ENCODE measurements at places on chromosomes 11 and 22.

GRCh38 chr22:39080052-39080762, 3.1 kb downstream of the APOBEC3G start:
- DNase-seq, result no peak

- DNase-seq, result no peak
These were observed 306.4 kb downstream of the KIRREL3 start for GRCh38 chr11:126694065-126694625.

DNA sequence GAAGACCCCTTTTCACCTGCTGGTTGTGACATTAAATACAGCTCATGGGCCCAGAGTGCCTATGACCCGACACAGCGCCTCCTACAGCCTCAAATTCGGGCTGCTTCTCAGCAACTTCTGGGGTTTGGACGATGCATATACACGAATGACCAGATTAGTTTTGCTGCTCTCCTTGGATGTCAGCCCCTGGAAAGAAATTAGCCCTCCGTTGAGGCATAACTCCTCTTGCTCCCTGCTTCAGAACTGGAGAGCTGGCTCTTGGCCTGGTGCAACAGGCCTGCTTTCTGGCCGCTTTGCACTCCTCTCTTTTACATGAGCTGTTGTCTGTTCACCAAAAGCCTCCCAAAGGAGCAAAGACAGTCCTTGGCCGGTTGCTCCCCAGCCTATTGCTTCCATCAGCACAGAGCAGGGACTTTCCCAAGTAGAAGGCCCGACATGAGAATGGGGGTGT, 3.3 kb downstream of the TECTA start:
- no peak for DNase-seq

DNA sequence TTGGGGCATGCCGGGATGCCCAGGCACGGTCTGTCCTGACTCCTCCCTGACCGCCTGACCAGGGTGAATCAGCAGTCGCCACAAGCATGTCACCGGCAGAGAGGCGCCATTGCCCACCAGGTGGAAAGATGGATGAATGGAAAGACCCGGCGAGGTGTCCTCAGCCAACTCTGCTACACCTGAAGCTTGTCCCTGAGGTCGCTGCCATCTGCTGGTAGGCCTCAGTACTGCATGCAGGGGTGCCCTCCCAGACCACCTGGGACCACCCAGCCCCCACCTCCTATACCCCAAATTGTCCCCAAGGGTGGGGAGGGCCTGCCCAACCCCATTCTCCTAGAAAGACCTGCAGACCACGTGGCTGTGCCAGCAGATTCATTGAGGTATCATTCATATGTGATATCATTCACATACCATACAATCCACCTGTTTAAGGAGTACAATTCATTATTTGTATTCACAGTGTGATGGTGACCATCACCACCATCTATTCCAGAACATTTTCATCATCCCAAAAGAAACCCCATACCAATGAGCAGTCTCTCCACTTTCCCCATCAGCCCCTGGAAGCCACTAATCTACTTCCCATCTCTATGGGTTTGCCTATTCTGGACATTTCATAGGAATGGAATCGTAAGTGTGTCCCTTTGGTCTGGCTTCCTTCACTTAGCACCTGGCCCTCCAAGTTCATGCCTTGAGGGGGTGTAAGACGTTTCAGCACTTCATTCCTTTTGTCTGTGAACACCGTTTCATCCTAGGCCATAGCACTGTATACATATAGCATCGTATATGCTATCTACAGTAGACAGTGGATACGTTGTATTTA, 17.5 kb downstream of the FGF3 start:
- DNase-seq, result no peak

- DNase-seq, result no peak
These were observed 50.0 kb downstream of the DNAJC24 start for GRCh38 chr11:31419669-31420068.

DNA sequence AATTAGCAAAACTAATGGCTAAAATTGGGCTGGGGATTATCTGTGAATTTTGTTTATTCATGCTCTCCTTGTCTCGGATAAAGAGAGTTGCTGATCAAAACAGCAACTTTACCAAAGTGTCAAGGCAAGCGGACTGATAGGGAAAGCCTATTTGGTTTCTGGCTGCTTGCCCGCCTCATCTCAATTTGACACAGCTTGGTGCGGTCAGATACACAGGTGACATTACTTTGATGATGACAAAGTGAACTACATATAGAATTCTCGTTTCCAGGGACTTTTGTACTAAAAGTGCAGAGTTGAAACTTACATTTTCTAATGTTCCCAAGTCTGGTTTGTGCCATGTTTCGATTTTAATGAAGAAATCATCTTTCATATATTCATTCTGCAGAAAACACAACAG, 22.8 kb downstream of the PITPNB start:
- no peak for DNase-seq

DNA sequence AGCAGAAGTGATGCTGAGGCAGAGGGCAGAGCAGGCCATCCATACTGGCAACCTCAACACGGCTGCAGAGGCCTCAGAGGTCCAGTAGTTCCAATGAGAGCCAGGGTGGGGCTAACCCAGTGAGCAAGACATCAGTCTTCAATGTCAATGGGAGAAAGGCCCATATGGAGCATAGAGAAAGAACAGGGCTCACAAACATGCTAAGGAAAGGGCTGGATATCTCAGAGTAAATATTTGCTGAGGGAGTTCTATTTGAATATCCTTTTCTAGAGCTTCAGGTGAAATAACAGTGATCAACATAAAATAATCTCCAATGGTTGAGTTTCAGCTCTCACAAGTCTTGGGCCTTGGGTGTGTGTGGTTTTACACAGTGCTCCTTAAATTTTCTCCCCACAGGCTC, 50.8 kb upstream of the CCDC90B start:
- no peak for DNase-seq

DNA sequence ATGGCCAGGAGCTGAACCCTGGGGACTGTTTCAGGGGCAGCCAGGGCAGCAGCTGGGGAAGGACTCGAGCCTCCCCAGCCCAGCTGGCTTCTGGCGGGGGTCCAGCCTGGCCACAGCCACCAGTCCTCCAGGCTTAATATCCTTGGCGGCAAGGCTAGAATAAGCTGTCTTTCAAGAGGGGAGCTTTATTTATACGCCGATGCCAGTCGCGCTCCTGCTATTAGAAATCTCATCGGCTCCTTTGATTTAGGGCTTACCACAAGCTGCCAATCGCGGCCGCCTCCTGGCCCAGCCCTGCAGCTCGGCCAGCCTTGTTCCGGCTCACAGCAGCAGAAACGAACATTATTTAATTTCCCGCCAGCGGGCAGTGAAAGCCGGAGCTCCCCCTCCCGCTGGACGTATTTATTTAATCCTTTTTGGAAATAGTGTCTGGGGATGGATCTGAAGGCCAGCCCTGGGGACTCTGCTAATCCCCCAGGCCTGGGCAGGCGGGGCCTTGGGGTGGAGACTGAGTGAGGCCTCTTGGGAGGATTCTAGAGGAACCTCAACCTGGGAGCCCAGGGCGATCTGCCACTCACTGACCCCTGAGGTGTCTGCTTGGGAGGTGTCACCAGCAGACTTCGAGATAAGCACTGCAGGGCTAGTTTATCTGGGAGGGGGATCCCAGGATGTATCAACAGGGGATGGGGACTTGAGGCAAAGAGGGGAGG, 363.1 kb downstream of the MN1 start:
- no peak for DNase-seq

GRCh38 chr22:31155422-31155821, 4.6 kb upstream of the RNF185 start:
- no peak for DNase-seq

DNA sequence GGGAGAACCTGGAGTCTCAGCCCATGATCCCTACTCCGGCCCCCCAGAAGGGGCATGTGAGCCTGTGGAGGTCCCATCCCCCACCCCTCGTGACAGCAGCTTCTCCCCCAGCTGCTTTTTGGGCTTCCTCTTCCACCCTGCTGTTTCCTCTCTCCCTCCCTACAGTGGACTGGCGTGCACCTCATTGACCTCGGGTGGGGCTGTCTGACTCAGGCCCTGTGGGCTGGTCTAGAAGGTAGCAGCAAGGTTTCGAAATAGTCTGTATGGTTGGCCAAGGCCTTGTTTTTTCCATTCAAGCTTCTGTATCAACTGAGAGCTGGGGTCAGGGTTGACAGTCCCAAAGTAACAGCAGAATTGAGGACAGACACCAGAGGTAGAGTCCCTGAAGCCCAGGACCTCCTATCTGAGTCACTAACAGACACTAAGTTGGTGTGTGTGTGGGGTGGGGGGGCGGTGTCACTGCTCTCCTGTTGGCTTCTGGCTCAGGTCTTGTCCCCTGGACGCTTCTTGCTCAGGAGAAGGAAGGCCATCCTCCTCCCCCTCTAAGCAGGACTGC, 7.7 kb downstream of the SLC37A2 start:
- peak; percentile 72 for DNase-seq

DNA sequence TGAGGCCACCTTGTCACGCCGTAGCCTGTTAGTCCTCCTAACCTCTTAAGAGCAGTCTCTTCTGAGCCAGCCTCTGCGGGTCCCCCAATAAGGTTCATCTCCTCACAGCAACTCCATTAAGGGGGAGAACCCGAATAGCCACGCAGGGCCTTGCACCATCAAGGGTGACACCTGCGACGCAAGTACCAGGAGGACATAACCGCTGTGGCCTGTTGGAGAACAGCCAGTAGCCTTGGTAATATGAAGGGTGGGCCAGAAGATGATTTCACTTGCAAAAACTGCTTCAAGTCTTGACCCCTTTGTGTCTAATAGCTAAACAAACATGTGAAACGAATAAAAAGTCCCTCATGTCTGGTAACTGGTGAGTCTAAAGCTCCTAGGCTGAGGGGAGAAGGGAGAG, 14.8 kb downstream of the ARFGAP2 start:
- no peak for DNase-seq

DNA sequence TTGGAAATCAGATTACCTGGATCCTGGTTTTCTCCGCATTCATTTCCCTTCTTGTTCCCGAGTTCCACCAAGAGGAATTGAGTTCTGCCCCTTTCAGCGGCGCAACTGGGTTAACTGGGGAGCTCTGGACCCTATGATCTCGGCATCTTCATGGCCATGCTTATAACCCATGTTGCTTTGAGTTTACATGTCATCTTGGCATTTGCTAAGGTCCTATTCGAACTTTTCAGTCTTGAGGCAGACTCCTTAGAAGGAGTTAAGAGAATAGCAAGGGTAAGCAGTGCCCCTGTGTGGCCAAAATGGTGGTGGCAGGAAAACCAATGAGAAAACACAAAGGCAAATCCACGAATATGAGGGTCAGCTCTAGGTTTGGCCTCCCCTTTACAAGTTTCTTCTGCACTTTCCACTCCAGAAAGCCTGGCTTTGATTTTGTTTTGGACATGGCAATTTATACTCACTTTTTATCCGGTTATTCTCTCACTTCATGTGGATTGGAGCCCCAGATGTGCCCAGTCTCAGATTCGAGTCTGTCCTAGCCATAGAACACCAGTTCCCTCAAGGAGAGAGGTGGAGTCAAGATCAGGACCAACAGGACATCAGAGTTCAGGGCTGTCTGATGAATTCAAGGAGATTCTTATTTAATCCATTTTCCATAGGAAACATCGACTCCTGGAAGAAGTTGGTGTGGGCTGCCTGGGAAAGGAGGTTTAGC, 55.3 kb upstream of the FBXO3 start:
- DNase-seq, result no peak

GRCh38 chr22:22735695-22736611, 91.5 kb downstream of the GGTLC2 start:
- no peak for DNase-seq

DNA sequence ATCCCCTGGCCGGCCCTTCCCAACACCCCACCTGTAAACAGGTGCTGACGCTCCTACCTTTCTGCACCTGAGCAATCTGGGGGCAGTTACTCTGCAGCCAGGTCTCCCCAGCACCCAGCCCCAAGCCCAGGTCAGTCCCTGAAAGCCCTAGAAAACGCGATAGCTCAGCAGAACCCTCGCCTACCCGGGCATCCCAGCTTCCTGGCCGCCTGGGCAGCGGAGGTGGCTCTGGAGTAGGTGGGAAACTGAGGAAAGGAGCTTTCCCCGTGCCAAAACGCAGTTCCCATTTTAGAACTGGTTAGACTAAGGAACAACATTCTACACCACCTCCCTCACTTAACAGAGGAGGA, 445 bp downstream of the SYTL2 start:
- DNase-seq, result no peak

- no peak for DNase-seq
These were observed 64.7 kb downstream of the ELFN2 start for GRCh38 chr22:37362621-37363020.

DNA sequence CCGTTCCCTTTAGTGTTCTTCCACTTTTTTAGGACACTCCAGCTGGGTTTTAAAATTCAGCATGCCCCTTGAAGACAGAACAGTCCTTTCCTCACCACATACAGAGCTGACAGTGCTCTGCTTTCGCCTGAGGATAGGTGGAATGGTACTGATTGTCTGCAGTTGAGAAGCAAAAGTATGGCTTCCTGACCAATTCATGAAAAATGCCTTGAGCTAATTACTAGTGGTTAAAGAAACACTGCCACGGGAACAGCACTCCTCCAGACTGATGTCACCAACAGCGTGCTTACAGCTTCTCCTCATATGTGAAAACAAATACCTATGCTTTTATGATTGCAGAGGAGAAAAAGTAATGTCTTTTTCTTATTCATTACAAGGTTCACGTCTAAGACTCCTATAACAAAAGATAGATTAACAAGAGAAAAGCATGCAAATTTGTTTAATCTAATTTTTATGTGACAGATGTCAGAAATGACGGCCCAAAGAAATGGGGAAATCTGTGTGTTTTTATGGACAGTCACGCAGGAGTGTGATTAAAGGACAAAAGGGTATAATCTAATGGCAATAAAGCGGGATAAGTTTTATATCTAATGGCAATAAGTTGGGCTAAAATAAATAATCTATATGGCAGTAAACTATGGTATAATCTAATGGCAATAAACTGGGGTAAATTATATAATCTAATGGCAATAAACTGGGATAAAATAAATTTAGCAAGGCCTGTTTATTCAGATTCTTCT, 123.4 kb upstream of the ARHGAP42 start:
- DNase-seq, result no peak

DNA sequence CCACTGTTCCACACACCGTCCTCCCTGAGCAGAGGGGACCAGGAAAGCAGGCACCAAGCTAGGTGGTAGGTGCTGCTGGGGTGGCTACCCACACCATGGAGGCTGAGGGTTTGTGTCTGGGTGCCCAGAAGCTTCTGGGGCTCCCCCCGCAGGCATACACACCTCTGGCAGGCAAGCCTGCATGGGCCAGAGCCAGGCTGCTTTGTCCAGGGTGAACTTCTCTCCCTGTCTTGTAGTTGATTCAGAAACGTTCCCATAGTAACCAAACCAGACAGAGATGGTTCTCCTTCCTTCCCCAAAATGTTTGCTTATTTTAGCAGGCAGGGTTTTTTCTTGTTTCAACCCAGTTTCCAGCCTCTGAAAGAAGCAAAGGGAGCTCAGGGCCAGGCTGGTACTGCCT, 40.9 kb upstream of the SUSD2 start:
- DNase-seq, result no peak

DNA sequence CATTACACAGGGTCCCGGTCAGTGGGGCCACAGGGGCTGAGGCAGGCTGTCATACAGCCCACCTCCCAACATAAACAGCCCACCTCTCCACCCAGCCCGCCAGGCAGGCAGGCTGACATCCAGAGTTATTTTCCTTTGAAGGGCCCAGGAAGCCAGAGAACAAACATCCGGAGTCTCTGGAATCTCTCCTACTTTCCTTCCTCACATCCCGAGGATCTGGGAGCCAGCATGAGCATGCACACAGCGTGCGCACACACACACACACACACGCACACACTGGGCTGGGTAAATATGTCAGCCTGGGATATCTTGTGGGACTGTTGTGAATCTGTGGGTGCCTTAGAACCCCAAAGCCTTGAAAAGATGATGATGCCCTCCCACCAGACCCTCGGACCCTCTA, 55.4 kb downstream of the PDE2A start:
- no peak for DNase-seq

GRCh38 chr11:115652094-115652493, 147.9 kb upstream of the CADM1 start:
- no peak for DNase-seq

GRCh38 chr22:40258017-40258416, 80.3 kb downstream of the TNRC6B start:
- no peak for DNase-seq
